ENCODE measurements at places on chromosomes 7 and 10. TPM values are rescaled to one million over a fixed set of nuclear protein-coding genes. Genes with fewer than 3 reads are reported as not detected.

The DOCK4 gene
- total RNA-seq, result 0.17 TPM

- DNase-seq, result no peak
These were observed 52.7 kb upstream of the FAM20C start for GRCh38 chr7:139561-140243.

GRCh38 chr7:34061149-34061548 is 155.8 kb downstream of the BMPER start:
- DNase-seq, result no peak

The SUGCT gene
- total RNA-seq, result 3.4 TPM

The CAV2 gene
- not detected for total RNA-seq

The CALML5 gene
- total RNA-seq, result not detected

GRCh38 chr10:49131507-49132361 is 2.1 kb downstream of the FAM170B start:
- no peak for DNase-seq

DNA sequence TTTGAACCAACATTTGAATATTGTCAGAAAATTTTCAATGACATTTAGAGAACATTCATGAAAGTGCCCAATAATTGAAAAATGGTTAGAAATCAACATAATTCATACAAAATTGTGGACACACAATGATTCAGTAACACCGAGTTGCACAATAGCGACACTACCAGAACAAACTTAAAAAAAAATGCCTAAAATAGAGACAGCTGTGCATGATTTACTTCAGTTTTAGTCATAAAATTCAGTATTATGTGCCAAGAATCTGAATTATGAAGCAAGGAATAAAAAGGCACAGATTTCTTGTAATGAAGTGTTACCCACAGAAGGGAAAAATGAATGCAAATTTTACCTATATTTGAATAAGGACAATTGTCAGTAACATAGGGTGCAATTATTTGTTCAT is 396.0 kb downstream of the SEMA3D start:
- DNase-seq, result no peak

DNA sequence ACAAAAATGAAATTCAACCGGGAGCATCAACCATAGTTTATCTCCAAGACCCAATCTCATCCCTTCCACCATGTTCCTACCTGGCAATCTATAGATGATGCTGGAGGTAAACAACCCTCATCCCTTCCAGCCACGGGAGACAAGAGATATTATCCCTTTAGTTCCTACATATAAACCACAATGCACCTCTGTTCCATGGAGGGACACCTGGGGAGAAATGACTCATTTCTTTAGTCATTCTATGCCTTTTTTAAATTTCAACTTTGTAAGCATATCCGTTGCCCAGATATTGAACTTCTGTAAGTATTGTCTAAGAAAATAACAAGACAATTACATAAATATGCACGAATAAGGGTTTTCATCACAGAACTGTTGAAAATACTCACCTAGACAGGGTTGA is 15.5 kb upstream of the SFMBT2 start:
- DNase-seq, result no peak

DNA sequence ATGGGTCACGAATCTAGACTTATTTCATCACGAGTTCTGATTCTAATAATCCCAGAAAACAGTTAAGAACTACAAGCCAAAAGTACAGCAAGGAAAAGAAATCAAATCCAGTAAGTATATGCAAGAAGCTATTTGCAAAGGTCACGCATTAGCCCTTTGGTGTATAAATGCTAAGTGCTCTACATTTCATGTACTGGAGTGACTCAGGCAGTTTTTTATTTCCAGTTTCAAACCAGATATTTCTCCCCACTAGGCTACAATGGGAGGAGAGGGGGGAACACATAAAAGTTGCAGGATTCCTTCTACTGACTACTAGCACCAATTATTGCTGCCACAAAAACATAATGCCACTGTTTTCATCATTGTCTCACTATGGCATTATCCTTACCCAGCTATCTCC is 148.0 kb downstream of the NRCAM start:
- DNase-seq, result no peak

The ZNF655 gene
- total RNA-seq, result 177 TPM

DNA sequence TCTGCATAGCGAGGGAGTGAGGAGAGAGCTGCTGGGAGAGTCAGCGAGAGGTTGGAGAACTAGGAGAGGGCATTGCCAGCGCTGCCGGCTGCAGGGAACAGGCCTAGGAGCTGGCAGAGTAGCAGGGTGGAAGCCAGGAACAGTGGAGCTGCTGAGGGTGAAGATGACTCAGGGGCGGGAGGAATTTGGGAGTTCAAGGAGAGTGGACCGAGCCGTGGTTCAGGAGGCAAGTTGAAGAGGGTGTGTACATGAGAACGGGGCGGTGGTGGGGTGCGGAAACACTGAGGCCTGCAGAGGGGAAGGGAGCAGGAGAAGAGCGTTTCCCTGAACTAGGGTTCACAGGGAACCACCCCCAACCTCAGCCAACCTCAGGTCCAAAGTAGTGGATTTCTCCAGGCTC is 31.5 kb downstream of the HIF1AN start:
- no peak for DNase-seq

The TDRD1 gene
- total RNA-seq, result not detected

- DNase-seq, result no peak
These were observed 104.6 kb upstream of the KCNMA1 start for GRCh38 chr10:77742172-77742571.

Data from CD8-positive, alpha-beta T cell (primary cell).